GM10248 (cell line): ENCODE measurements at places on chromosomes 3 and 15.

DNA sequence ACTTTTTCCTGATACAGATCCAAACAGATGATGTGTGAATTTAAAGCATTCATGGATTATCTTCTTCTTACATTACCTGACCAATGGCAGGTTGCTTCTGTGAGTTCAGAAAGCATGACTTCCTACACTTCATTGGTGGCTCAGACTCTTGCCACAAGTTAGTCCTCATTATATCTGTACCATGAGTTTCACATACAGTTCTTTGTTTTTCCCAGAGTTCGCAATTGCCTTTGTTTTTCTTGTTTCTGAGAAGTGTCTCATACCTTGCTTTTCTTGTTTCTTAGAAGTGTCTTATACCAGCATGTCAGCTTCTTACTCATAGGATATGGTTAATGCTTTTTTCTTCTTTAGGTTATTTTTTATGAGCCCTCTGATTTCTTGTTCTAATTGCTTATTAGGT, 133.8 kb upstream of the TLE3 start:
- no peak for DNase-seq

GRCh38 chr15:51322621-51323296, 15.6 kb downstream of the CYP19A1 start:
- DNase-seq, result no peak

DNA sequence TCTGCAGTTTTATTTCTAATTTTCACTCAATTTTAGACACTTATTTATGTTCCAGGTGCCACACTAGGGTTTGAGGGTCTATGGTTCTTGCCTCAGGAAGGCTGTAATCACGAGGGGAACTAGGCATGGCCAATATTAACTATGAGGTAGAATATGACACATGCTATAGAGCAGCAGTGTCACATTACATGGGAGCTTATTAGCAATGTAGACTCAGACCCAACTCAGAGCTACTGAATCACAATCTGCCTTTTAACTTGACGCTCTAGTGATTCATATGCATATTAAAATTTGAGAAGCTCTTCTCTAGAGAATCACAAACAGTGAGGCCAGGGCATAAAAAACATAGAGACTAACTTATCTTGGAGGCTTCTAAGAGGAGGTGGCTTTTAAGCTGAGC, 32.8 kb upstream of the MRPL3 start:
- no peak for DNase-seq

DNA sequence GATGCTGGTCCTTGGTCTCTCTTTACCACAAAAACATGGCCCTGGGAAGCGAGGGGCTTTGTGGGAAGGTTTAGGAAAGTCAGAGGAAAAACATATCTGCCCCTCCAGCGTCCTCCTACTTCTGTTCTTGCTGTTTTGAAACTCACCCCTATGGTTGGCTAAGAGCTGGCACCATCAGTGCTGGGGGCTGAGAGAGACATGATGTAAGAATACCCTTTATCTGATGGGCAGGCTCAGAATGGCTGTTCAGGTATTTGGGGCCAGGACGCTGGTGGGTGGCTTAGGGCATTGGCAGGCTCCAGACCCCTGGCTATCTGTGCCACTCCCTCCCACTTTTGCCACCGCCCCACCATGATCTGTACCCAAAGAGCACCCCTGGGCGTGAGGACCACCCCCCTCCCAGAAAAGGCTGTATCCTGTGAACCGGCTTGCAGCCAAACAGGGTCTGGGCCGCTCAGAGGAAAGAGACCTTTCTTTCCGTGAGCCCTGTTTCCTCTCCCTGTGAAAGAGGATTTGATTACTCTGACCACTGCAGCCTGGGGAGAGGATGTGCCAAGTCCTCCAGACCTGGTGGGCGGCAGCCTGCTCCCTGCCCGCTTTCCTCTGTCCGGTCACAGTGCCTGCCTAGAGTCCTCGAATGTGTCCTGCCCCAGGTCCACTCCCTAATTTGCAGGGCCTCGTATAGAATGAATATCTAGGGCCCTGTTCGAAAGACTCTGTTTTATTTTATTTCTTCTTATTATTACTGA, 61.3 kb upstream of the SLC6A6 start:
- DNase-seq, result no peak

- no peak for DNase-seq
Observed at GRCh38 chr3:6220447-6220846, 640.5 kb upstream of the GRM7 start.

GRCh38 chr15:81562986-81563385, 189.0 kb upstream of the TMC3 start:
- DNase-seq, result no peak
